Right renal cortex interstitium (tissue), 3 donors: ENCODE measurements at places on chromosomes 11 and 22.

DNA sequence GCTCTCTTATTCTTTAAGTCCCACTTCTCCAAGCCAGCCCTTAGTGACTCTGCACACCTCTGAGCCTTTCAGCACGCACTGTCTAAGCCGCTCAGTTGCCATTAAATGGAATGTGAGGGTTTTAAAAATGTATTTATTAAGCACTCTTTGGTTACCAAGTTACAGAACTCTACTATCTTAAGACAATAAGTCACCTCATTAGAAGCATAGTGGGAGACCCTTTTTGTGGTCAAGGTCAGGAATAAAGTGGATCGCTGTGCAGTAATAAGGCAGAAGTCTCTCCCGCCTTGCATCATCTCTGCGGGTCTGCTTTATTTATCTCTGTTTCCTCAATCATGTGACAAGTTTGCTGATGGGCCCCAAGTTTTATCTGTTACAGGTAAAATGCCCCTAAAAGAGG, 11.9 kb downstream of the SLC25A18 start:
- no peak for DNase-seq

DNA sequence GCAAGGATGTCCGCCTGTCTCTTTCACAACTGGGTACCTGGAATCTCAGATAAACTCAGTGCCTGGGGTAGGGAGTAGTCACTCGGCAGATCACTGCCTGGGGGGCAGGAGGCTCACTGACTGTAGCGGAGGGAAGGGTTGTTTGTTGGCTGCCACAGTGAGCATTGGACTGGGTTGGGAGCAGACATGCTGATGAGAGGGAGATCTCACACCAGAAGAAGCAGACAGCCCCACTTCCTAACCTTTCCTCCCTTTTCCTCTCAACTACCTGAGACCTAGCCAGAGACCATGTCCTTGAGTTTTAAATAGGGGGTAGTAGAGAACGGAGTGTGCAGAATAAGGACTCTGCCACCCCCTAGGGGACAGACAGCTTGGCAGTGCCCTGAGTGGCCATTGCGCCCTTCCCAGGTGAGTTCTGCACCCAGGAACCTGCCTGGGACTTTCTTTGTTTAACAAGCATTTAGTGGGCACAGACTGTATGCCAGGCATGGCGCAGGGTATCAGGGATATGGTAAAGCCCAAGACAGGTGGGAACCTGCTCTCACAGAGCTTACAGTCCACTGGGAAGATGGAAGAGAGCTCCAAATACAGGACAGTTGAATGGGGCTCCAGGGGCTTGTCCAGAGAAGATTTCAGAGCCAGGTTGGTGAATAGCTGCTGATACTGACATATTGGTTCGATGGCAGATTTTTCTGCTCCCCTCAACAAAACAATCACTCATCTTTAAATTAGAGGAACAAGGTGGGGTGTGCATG, 115.7 kb upstream of the NNMT start:
- DNase-seq = no peak

DNA sequence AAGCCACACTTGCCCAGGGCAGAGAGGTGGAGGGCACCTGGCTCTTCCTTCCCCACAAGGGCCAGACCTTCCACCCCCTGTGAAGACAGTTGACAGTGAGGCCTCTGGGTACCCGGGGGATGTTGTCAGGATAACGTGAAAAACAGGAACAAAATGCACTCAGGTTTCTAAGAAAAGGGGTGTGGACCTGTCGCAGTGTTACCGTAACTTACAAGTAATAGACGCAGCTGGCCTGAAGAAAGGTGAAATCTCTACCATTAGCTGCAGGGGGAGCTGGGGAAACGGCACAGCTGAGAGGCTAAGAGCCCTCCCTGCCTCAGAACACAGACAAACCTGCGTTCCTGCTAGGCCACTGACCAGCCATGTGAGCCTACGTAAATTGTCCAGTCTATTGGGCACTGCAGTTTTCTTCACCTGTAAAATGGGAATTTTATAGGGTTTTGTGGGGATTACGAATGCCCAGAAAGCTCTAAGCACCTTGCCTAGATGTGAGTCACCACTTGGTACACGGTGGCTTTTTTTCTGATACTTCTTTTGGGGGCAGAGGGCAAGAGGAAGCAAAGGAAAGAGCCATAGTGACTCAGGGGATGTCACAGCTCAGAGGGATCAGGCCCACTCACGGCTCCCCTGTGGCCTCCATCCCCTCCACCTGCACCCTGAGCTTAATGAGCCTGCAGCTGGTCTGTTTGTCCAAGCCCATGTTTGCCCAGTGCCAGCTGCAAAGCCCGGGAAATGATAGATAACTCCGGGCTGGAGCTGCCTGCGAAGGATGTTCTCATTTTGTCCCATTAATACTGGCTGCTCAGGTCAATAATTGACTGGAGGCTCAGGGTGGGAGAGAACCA, 18.4 kb upstream of the CABP7 start:
- no peak for DNase-seq

DNA sequence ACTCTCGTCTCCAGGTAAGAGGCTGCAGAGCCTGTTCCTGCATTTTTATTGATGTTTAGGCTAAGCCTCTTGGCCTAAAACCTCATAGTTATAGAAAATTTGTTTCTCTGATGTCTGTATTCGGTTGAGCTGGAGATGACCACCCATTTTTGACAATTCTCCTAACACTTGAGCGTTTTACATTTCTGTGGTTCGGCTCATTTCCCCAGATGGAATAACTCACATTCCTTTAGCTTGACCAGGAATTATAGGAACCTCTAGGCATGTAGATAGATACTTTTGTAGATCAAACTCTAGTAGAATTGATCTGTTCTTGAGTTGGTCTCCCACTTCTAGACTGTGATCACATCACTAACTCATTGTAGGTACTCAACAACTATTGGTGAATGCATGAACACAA, 172.6 kb upstream of the CADM1 start:
- DNase-seq = no peak

DNA sequence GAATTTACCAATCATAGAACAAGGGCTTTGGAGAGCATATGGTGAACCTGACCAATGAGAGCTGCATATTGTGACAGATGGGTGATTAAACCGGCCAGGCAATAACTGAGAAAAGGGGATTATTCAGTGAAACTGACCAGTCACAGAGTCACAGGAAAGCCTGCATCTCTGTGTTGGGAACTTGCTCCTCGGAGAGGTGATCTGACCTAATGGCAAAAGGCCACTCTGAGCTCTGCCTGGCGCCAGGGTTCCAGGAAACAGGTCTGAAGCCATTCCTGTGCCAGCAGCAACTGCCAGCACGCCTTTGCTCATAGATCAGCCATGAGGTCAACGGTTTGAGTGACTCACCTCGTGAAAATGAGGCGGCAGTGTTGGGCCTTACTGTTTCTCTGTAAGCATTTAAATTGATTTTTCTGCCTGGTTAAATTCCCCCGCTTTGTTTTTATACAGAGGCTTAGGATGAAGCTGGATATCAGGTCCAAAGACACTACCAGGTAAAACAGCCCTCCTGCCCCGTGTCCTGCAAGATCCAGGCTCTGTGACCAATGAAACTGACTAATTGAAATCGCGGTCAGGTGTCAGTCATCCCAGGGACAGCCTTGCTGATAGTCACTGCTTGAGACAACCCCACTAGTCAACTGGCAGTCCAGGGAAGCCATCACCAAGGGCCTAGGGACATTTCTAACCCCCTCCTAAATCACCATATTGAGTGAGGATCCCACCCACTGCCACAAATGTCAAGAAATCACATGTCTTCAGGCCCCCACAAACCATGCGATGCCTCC, 35.8 kb upstream of the MYOD1 start:
- DNase-seq = no peak

- no peak for DNase-seq
Observed at GRCh38 chr11:1453611-1454034, 33.0 kb downstream of the MOB2 start.

- DNase-seq = no peak
Observed at GRCh38 chr22:47205081-47205491, 442.6 kb downstream of the TBC1D22A start.

DNA sequence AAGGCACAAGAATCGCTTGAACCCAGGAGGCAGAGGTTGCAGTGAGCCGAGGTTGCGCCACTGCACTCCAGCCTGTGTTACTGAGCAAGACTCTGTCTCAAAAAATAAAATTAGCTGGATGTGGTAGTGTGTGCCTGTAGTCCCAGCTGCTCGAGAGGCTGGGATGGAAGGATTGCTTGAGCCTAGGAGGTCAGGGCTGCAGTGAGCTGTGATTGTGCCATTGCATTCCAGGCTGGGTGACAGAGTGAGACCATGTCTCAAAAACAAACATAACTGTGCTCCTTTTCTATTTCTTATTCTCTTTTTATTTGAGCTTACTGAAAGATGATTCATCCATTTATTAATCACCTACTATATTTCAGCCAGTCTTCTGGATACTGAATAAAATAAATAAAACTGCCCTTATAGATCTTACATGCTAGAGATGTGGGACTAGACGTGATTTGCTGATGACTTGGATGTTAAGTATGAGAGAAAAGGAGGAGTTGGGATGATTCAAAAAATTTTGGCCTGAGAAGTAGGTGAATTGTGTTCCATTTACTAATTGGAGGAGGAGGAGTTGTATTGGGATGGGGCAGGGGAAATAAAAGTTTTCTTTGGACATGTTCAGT, 18.0 kb downstream of the PAAF1 start:
- DNase-seq = no peak

GRCh38 chr11:20668844-20669819, at the start of gene NELL1:
Gene NELL1, plus strand, starts transcription at chr11:20669586.
- no peak for DNase-seq

- no peak for DNase-seq
Observed at GRCh38 chr11:108122166-108122628, 830 bp downstream of the ACAT1 start.

- no peak for DNase-seq
Observed at GRCh38 chr11:72224564-72225410, at the start of gene INPPL1. Gene INPPL1, plus strand, starts transcription at chr11:72224767. Its CDS starts 218 bp downstream, at chr11:72224985.

GRCh38 chr11:117908959-117909610, 20.1 kb downstream of the TMPRSS13 start:
- no peak for DNase-seq

GRCh38 chr11:83132191-83132590, 24.7 kb upstream of the PCF11 start:
- no peak for DNase-seq

- no peak for DNase-seq
Observed at GRCh38 chr22:32916025-32916424, 114.5 kb downstream of the TIMP3 start.

- peak; percentile 65 for DNase-seq
Observed at GRCh38 chr22:45009606-45010531, at the start of gene PHF21B. Gene PHF21B, minus strand, starts transcription at chr22:45010005. Its CDS starts 456 bp downstream, at chr22:45009549.

DNA sequence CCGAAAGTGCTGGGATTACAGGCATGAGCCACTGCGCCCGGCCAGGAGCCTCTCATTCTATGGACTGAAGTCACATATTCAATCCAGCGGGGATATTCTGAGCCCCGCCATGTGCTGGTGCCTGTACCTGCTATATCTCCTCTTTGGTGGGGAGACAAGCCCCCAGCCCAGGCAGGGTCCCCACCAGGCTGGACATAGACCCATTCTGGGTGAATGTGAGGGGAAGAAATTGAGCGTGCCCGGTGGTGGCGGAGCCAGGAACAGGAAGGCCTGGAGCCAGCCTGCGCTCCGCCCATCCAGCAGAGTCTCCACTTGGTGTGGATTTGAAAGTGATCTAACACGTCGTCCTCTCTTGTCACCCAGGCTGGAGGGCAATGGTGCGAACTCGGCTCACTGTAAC, 38.0 kb upstream of the CSNK1E start:
- DNase-seq = no peak

- DNase-seq = no peak
Observed at GRCh38 chr11:7688238-7688826, 15.0 kb upstream of the CYB5R2 start.

- no peak for DNase-seq
Observed at GRCh38 chr11:32436751-32437494, 1.6 kb upstream of the WT1 start.

DNA sequence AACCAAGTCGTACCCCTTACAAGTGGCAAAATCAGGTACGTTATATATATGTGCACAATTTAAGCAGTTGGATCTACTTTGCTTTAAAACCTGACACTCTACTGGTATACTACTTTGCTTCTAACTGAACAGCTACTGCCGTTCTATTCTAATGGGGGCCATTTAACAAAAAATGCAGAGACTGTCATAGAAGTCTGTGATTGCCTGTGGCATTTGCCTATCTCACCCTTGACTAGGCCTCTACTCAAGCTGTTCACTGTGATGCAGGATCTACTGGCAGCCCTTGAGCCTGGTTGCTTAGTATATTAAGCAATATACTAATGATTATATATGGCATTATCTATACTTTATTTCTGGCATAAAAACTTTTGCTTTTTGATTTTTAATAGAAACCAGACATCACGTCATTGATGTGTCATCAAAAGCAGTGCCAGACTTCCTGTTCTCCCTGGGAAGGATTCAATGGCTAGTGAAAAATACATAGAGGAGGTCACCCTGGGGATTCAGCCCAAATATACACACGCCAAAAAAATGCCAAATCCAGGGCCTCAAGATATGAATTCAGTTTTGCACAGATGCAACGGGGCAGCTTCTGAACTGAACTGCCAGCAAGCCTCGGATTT, 40.0 kb upstream of the FIBIN start:
- DNase-seq = no peak

DNA sequence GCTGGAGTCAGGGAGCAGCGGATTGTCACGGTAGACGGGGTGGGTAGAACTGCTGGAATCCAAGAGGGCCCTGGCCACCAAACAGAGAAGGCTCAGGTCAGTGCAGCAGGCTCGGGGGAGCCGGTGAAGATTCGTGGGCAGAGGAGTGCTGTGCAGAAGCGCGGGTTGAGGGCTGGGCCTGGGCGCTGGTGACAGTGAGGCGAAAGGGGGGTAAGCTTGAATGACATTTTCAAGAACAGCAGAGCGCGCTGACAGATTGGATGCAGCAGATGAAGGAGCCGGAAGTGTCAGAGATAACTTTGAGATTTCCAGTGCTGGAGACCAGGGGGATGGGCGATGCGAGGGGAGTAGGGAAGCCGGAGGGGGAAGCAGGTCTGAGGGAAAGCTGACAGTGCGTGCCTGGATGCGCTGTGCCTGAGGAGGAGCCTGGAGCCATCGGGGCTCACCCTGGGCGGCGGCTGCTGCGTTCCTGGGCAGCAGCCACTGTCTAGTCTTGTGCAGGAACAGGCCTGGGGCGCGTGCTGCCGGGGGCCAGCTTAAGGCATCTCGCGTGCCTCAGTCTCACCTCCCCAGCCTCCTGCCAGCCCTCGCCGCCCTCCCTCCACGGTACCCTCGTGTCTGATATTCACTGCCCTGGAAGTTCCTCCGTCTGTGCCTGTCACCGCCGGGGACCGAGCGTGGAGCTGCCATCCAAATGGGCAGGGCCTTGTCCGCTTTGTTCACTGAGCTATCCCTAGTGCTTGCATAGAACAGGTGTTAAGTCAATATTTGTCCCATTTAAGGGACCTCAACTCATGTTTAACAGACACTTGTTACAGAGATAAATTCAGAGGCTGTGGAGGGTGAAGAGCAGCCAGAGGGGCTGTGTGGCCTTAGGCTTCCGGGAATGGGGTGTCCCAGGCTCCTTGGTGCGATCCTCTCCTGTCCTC, 5.2 kb downstream of the GRIK4 start:
- no peak for DNase-seq

GRCh38 chr22:48920776-48921241, 906.9 kb downstream of the BRD1 start:
- no peak for DNase-seq
